ENCODE measurements at places on chromosomes 2 and 18.

- DNase-seq: no peak
These were observed 57.3 kb downstream of the MTHFD2 start for GRCh38 chr2:74255660-74256213.

GRCh38 chr2:240349133-240350005 is 86.1 kb upstream of the GPC1 start:
- no peak for DNase-seq

GRCh38 chr2:98028101-98028561 is 32.4 kb upstream of the TMEM131 start:
- DNase-seq: peak; percentile 70

- no peak for DNase-seq
These were observed 14.2 kb upstream of the WIPF1 start for GRCh38 chr2:174611854-174612253.

- no peak for DNase-seq
These were observed 19.6 kb downstream of the NOSTRIN start for GRCh38 chr2:168821992-168822391.

Data from fibroblast of upper back skin (primary cell).